ENCODE measurements at places on chromosomes 2 and 18.

DNA sequence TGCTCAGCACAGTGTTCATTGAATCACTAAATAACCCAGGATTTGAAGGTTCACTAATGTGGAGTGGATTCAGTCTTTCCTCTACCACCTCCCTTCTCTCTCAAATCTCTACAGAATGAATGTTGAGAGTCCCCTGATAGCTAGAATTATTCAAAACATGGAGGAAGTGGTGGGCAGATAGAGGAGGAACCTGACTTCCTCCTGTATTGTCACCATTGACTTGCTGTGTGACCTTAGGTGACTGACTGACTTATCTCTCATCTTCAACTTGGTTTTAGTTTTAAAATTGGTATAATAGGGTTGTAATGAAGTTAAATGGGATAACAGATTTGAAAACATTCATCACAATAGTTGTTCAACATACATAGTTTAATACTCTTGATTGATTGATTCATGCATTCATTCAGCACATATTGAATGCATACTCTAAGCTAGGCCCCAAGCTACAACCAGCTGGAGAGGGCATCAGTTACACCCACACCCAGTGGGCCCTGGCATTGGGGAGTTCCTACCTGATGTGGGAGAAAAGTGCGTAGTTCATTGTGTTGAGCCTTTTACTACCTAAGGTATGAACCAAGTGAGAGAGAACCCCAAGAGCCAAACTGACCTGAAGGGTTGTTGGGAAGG lies 96.0 kb downstream of the WDR7 start:
- DNase-seq: no peak

DNA sequence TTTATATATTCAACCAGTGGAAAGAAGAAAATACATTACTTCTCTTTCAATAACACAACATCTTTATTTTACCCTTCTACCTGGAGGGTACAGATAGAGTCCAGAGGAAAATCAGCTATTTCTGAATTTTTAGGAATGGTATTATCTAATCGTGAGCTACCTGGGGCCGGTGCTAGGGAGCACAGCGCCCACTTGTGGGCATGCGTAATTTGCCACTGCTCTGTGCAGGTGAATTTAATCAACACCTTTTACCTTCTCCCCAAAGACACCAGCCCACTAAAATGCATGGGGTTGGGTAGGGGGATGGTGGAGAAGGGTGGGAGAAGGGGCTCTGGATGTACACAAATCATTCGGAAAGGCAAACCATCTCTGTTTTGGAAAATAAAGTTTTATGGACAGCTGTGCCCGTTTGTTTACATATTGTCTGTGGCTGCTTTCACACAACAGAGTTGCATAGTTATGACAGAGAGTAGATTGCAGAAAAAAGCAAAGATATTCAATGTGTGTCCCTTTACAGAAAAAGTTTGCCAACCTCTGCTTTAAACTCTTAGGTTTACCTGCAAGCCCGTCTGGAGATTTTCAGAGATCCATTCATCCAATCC lies 51.5 kb upstream of the DCC start:
- DNase-seq: peak; percentile 0

GRCh38 chr2:80392441-80392840 lies 87.9 kb upstream of the LRRTM1 start:
- no peak for DNase-seq

GRCh38 chr2:50491541-50492476 lies 540.1 kb downstream of the NRXN1 start:
- DNase-seq: no peak

- no peak for DNase-seq
Measured at GRCh38 chr18:3653263-3653850, 203.4 kb downstream of the TGIF1 start.

DNA sequence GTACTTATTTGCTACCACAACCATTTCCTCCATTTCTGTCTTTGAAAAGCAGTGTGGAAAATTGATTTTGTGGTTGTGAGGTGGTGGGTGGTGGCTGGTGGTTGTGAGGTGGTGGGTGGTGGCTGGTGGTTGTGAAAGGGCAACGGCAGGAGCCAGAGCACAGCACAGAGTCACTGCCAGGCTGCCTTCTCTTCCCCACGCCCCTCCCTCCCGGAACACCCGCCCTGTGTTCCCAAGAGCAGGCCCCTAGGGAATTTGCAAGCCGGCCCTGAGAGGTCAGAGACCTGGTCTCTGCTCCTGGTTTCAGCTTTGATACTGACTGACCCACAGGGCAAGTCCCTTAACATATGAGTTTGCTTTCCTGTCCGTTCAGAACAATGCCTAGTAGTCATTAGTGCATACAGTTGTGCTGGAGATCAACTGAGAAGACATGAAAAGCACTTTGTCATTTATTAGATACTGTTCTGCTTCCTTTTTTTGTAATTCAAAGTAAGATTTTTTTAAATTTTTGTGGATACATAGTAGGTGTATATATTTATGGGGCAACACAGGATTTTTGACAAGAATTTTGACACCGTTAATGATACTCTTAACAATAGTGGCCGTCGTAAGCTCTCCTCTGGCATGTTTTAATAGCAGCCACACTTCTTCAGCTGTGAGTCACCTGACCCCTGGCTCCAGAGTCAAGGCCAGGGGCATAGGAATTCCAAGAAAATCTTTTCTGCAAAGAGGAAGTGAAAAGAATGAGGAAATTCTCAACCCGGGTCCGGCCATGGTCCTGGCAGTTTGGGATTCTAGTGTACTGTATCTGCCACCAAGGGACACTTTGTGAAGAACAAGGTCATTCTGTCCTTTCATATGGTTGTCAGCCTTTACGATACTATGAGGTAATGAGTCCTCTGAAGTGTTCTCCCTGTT lies 53.2 kb downstream of the ITGA6 start:
- no peak for DNase-seq

GRCh38 chr18:28757466-28758008 lies 580.6 kb upstream of the CDH2 start:
- no peak for DNase-seq

- no peak for DNase-seq
Measured at GRCh38 chr2:106977717-106978116, 91.8 kb upstream of the ST6GAL2 start.

- DNase-seq: no peak
Measured at GRCh38 chr2:45919711-45920111, 268.2 kb downstream of the PRKCE start.

GRCh38 chr2:233926806-233927205 lies 9.6 kb downstream of the TRPM8 start:
- DNase-seq: no peak

- no peak for DNase-seq
Measured at GRCh38 chr2:56505885-56506284, 322.1 kb downstream of the CCDC85A start.

DNA sequence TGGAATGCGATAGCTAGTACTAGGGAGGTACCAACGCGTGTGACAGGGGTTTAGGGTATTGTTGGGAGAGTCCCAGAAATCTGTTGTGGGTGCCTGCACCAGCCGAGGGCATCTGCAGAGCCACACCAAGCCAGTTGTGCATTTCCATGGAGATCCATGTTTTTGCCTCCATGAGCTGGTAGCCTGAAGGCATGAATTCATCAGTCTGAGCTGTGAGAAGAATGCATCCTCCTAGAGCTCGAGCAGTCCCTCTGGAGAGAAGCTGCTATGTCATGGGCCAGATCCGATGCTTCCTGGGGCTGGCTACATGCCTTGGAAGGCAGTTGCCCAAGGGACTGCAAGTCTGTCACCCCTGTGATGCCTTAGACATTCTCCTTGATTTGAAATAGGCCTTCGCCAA lies 57.9 kb downstream of the LIPG start:
- DNase-seq: no peak

DNA sequence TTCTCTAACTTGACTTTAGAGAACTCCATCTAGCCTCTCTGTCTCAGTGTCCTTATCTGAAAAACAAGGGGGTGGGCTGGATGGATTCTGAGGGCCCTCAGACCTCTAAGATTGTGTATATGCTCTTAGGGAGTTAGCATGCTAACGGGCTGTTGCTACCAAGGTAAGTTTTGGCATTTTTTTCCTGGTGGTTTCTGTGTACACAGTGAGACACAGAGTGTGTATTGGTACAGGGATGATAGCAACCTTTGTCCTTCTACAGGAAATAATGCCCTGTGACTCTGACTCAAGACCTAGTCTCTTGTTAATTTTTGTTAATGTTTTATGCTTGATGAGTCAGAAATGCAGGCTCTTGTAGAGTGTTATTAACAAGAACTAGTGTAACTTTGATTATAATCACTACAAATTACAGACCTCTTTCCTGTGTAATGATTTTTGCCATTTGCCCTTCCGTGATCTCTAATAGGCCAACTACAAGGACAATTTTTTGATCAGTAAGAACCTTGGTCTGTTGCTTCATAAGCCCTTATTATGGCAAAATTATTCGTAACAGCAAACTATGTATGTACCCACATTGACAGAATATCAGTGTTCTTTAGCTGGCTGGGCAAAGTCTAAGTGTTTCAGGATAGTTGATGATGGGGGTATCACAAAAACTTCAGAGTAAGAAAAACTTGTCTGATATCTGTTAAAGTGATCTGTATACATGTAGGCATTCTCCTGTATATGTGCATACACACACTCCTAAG lies 89.7 kb downstream of the SPTBN1 start:
- no peak for DNase-seq

GRCh38 chr2:203535784-203536585 lies 884 bp upstream of the RAPH1 start:
- DNase-seq: no peak

GRCh38 chr2:189685540-189686229 lies 11.2 kb downstream of the ANKAR start:
- DNase-seq: no peak

DNA sequence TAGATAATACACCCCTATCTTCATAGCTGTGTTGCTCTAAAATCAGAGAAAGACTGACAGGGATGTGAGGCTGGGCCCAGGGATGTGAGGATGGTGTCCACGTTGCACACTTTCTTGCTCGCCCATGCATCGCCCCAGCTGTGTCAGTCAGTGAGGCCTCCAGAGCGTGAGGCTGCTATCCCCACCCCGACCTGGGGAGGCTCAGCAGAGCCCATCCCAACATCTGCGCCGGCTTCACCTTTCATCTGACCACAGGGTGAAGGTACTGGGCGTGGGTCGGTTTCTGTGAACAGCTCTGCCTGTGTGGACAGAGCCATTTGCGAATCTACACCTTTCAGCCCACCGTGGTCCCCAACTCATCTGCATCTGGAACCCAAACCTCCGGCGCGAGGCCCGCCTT lies 255.7 kb downstream of the HDAC4 start:
- no peak for DNase-seq

DNA sequence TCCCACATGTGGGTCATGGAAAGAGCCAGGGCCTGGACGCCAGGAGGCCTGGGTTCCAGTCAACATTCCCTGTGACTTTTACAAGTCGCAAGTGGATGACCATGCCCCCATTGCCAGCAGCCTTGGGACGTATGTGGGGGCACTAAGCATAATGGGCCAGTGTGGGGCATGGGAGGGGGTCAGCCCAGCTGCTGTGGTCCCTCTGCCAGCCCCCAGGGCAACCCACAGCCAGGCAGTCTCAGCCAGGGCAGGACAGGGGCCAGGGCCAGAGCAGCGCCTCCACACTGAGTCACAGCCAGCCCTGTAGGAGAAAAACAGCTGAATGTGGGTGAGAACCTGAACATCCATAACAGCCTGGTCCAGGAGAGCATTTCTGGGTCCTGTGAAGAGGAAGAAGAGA lies 173.2 kb downstream of the GFPT1 start:
- DNase-seq: no peak

DNA sequence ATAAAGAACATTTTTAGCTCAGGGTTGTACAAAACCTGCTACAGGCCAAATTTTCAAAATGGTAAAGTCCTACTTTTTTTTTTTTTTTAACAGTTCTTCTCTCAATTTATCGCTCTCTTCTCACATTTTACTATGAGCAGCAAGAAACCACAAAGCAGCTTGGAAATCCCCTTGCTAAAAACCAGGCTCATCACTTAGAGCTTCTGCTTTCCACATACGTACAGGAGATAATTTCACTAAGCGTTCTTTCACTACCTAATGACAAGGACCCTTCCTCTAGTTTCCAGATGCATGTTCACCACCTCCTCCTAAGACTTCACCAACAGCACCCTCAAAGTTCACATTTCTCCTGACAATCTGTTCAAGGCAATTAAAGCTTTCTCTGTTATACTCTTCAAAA lies 294.9 kb upstream of the CYRIA start:
- no peak for DNase-seq

- DNase-seq: no peak
Measured at GRCh38 chr2:200761266-200761665, 50.4 kb upstream of the BZW1 start.

DNA sequence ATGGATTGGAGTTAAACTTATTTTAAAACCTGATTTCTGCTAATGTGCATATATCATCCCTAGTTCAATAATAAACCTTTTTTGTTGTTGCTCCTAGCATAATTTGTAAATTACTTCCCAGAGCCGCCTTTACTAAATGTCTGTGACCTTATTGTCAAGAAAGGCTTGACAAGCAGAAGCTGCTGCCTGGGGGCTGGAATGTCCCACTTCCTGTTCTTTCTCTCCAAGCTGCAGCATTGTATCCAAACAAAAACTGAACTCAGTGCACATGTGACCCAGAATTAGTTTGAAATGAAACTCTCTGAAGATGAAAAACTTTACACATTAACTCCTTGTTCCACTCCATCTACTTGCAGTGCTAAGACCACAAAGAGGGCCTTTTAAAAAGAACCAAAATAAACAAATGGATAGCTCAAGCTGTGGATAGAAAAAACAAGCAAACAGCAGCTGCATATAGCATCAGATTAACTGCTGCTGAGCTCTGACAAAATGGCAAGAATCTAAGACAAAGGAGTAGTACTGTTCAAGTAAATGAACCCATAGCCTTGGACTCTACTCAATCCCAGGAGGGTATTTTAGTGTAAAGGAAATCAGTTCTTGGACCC lies 99.8 kb upstream of the NEUROD1 start:
- DNase-seq: no peak

DNA sequence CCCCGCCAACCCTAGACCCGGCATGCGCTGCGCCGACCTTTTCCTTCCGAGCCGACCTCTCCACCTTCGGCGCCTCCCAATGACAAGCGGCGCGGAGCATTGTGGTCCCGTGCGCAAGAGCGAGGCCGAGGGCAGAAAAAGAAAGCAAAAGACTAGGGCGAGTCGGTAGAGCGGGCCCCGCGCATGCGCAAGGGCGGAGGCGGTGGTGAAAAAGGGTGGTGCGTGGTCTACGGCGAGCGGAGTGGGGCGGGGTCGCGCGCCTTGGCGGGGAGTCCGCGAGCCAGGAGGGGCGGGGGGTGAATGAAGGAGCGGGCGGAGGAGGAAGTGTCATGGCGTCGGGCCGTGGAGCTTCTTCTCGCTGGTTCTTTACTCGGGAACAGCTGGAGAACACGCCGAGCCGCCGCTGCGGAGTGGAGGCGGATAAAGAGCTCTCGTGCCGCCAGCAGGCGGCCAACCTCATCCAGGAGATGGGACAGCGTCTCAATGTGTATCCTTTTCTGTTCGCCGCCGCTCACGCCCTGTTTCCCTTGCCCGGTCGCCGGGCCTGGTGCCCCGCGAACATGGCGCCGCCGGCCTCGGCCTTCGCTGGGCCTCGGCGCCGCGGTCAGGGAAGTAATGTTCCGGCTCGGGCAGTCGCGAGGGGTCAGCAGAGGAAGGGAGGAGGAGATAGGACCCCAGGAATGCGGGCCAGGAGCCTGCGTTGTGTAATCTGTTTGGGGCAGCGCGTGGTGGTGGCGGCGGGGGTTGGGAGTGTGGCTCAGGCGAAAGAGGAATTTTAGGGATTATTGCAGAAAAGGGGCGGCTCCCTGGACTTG lies at the start of gene CCNT2:
Gene CCNT2, plus strand, starts transcription at position 297 of the 815 bp plus-strand sequence. Its CDS starts 33 bp downstream, at position 330.
- DNase-seq: peak; percentile 100

Measured in activated T-cell treated with anti-CD3 and anti-CD28 coated beads for 48 hours (primary cell).